ENCODE measurements at places on chromosomes 2 and 18. TPM values are rescaled to one million over a fixed set of nuclear protein-coding genes. Genes with fewer than 3 reads are reported as not detected.

The ITGB6 gene
- total RNA-seq, result 302 TPM

The KCNJ13 gene
- total RNA-seq, result not detected

The SKOR2 gene
- not detected for total RNA-seq

The KLF11 gene
- 34.0 TPM for total RNA-seq

The ZNF385B gene
- total RNA-seq, result 10.9 TPM

The NCK2 gene
- 52.9 TPM for total RNA-seq

The LHCGR gene
- not detected for total RNA-seq

The GAD1 gene
- total RNA-seq, result 1.1 TPM

- H3K36me3 ChIP-seq, result no peaks in the 10 kb centered on the region
- H3K27me3 ChIP-seq, result no peaks in the 10 kb centered on the region
- no peaks in the 10 kb centered on the region for H3K4me1 ChIP-seq
- DNase-seq, result no peak
- no peak overlapping the region for H3K4me3 ChIP-seq
Observed at GRCh38 chr18:48753691-48754090, 197.1 kb downstream of the SMAD7 start.

DNA sequence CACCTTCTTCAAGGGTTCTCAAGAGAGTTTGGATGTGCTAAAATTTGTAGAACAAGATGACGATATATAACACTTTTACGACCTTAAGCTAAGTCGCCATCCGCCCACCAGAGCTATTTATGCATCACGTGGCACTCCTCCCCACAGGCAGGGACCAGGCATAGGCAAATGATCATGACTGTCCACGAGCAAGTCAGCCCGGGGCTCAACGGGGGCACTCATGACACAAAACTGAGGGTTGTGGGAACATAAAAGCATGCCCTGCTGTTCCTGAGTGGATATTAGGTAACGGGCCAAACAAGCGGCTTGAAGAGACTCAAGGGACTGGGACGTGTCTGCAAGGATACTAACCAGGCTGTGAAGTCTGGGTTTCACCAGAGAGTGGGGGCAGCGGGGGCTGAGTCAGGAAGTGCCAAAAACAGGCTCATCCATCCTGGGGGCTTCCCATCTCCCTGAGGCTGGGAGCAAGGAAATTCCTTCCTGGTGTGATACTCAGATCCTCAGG lies 58.1 kb downstream of the FAM178B start:
- H3K4me3 ChIP-seq, result peak overlapping the region; percentile 47
- H3K36me3 ChIP-seq, result no peaks in the 10 kb centered on the region
- H3K4me1 ChIP-seq, result no peaks in the 10 kb centered on the region

GRCh38 chr18:63882333-63883141 lies 5.0 kb upstream of the SERPINB2 start:
- no peak overlapping the region for H3K4me3 ChIP-seq
- no peaks in the 10 kb centered on the region for H3K4me1 ChIP-seq
- H3K36me3 ChIP-seq, result no peaks in the 10 kb centered on the region
- no peaks in the 10 kb centered on the region for H3K27me3 ChIP-seq

- no peak overlapping the region for H3K27ac ChIP-seq
- no peaks in the 10 kb centered on the region for H3K4me1 ChIP-seq
- H3K36me3 ChIP-seq, result no peaks in the 10 kb centered on the region
- DNase-seq, result no peak
Observed at GRCh38 chr18:24306201-24306600, 91.4 kb downstream of the OSBPL1A start.

DNA sequence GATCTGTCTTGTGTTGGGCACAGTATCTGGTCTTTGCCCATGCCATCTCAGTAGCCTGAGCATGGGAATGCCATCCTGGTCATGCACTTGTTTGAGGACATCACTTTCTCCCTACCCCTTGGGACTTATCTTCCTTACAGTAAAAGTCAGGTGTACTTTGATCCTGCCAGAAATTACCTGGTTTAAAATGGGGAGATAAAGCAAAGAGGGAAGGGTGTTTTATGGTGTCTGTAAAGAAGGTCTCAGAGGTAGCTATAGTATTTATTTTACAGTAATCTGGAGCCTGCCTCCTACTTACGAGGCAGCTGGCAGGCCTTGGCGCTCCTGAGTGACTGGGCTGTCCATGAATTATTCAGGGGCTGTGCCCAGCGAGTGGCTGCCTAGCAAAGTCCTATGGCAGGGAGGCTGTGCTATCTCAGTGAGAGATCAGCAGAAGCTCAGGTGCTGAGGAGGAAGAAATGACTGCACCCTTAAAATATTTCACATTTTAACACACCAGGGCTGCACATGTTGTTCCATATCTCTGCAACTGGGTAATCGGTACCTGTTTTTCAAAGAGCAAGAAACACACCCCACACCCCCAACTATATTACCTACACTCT lies 93.9 kb downstream of the SPTBN1 start:
- H3K27me3 ChIP-seq, result no peaks in the 10 kb centered on the region
- H3K27ac ChIP-seq, result peak overlapping the region; percentile 61
- H3K4me3 ChIP-seq, result no peak overlapping the region
- DNase-seq, result peak; percentile 64

DNA sequence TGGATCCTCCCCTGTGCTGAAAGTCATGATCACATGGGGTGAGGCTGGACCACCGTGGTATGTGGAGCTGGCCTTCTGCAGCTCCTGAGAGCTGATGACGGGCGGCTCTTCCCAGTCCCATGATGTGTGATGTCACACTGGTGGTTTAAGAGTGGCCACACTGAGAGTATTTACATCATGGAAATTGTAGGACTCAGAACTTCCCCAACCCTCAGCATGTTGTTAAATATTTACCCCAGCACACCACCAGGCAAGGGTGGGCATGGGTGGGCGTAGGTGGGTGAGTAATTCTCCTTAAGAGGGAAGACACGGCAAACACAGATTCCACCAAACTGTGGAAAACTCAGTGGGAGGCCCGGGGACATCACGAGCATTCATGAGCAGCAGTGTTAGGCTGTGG lies 106.8 kb downstream of the ALPK2 start:
- H3K4me1 ChIP-seq, result peaks cover 7% of the 10 kb centered on the region
- H3K36me3 ChIP-seq, result no peaks in the 10 kb centered on the region
- H3K4me3 ChIP-seq, result no peak overlapping the region
- H3K27me3 ChIP-seq, result no peaks in the 10 kb centered on the region

DNA sequence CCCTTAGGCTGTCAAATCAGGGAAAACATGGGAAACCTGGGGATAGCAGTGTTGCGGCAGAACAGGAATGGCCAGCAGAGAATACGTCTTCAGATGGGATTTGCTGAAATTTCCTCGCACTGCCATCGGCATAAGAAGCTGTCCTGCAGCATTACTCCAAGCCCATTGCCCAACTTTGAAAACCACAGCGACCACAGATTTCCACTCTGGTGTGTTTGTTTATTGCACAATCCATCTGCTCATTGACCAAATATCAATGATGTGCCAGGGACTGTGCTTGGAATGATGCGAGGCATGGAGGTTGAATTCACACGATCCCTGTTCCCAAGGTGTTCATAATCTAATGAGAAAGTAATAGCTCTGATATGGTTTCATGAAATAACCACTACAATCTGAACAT lies 383.3 kb upstream of the MYT1L start:
- no peaks in the 10 kb centered on the region for H3K4me1 ChIP-seq
- no peak overlapping the region for H3K4me3 ChIP-seq
- no peaks in the 10 kb centered on the region for H3K27me3 ChIP-seq
- H3K27ac ChIP-seq, result no peak overlapping the region

- no peak overlapping the region for H3K27ac ChIP-seq
- no peaks in the 10 kb centered on the region for H3K27me3 ChIP-seq
- no peak overlapping the region for H3K4me3 ChIP-seq
- H3K4me1 ChIP-seq, result no peaks in the 10 kb centered on the region
- peak; percentile 78 for DNase-seq
Observed at GRCh38 chr2:234544659-234545611, 48.1 kb upstream of the ARL4C start.

DNA sequence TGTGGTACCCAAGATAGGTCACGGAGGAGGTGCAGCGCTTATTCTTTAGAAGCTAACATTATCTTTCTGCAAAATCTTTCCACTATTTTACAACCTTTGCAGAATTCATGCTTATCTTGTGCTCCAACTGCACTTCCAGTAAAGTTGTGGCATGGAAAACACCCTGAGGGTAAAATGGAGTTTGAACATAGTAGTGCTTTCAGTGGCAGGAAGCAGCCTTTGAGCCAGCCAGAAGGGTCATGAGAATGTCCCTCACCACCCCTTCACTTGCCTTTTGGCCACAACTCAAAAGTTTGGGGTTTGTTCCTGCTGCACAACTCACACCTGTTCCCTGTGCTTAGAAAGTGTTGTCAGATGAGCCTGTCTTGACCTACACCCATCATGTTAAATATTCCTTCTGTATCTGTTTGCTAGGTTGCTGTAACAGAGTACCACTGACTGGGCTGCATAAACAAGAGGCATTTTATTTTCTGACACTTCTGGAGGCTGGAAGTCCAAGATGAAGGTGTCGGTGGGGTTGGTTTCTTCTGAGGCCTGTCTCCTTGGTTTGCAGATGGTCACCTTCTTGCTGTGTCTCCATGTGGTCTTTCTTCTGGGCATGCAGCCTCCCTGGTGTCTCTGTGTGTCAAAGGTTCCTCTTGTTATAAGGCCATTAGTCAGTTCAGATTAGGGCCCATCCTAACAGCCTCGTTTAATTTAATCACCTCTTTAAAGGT lies 194.1 kb downstream of the SMAD7 start:
- no peaks in the 10 kb centered on the region for H3K4me1 ChIP-seq
- no peak overlapping the region for H3K27ac ChIP-seq
- H3K36me3 ChIP-seq, result no peaks in the 10 kb centered on the region
- no peaks in the 10 kb centered on the region for H3K27me3 ChIP-seq
- no peak overlapping the region for H3K4me3 ChIP-seq

DNA sequence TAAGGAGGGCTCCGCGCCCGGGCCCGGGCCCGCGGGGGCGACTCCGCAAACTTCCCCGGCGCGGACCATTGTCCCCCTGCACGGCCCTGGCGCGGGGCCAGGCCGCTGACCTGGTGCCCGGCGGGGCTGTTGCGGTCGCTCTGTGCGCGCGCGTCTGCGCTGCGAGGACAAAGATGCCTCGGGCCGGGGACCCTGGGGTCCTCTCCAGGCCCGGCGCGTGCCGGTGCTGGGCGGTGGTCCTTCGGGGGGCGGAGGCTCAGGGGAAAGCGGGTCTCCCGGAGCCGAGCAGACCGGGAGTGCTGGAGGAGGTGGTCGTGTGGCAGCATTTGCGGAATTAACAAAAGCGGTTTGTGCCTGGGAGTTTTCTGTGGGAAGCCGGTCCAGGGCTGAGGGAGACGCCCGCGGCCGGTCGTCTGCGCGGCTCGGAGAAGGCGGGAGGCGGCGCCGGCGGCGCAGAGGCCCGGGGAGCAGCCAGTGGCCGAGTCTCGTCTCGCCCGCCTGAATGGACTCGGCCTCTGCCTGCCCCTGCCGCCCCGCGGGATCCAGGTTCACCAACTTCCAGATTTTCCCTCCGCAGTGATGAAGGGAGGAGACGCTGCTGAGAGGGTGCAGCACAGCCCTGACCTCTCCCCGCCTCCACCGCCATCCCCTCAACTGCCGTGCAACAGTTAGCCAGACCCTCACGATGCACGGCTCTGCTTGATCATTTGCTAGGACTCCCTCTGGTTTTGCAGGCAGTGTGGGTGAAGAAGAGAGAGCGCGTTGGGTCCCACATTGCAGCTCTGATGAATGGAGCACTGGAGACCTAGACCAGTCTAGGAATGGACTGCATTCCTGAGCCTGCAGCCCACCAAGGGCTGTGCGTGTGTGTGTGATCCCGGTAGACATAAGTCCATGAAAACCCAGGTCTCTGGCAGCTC lies 705 bp downstream of the EFR3B start:
- peak overlapping the region; percentile 50 for H3K4me3 ChIP-seq
- no peaks in the 10 kb centered on the region for H3K27me3 ChIP-seq
- peak overlapping the region; percentile 22 for H3K27ac ChIP-seq
- H3K36me3 ChIP-seq, result no peaks in the 10 kb centered on the region
- peak; percentile 70 for DNase-seq
- H3K4me1 ChIP-seq, result peaks cover 5% of the 10 kb centered on the region

DNA sequence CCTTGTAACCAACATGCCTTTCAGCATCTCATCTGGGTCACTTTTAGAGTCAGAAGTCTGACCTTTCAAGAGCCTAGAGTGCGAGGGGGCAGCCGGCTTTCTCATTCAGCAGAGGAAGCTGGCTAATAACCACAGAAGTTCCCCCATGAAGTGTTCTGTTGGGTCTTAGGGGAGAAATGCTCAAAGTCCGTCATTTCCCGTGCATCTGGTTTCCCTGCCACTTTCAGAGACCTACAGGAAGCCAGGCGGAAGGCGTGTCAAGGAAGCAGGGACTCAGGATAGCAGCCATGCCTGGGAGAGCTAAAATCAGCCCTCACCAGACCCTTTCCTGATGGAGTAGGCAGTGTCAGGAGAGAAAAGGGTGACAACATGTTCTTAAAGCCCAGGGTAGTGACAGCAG lies 301.8 kb upstream of the ID2 start:
- H3K27ac ChIP-seq, result no peak overlapping the region
- H3K4me3 ChIP-seq, result no peak overlapping the region
- H3K4me1 ChIP-seq, result no peaks in the 10 kb centered on the region
- DNase-seq, result no peak

GRCh38 chr18:8969639-8970390 lies 132.7 kb upstream of the NDUFV2 start:
- no peaks in the 10 kb centered on the region for H3K27me3 ChIP-seq
- H3K4me1 ChIP-seq, result no peaks in the 10 kb centered on the region
- H3K27ac ChIP-seq, result no peak overlapping the region
- no peak for DNase-seq

DNA sequence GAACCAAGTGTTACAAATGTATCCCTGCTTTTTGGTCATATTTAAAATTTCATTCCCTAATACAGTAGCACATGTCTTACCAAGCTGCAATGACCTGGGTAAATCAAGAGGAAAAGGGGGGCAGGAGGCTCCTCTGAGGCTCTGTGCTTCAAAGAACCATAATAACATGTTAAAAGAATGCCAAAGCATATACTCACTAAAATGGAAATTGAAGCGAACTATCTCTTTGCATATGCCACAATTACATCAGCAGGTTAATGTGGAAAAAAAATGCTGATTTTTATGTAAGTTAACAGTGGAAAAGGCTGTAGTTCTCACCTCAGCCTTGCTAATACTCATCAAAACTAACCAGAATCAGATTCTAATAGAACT lies 37.5 kb upstream of the NCKAP5 start:
- H3K36me3 ChIP-seq, result no peaks in the 10 kb centered on the region
- no peak overlapping the region for H3K4me3 ChIP-seq
- H3K27me3 ChIP-seq, result no peaks in the 10 kb centered on the region
- no peak overlapping the region for H3K27ac ChIP-seq

DNA sequence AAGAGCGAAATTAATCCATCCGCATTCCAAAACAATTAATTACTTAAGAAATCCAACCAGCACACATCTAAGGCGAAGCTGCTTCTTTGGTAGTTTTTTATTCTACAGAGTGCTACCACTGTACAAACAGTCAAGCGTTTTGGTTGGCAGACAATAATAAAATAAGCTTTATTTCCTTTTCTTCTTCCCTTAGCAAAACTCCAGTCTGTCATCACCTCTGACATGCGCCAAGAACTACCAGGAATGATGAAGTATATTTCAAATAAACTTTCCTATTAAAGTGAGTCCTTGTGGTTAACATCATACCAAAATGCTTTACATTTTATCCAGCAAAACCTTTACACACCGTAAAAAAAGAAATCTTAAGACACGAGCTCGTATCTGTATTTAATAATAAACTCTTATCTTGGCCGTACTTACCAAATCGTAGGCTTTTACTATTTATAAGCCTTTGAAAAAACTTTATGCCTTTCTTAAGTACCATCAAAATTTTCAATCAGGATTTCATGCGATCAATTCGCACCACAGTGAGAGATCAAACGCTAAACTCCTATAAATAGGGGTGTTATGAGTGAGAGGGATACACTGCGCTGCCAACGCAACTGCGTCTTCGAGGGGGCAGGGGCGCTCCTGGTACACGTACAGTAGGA lies 1.3 kb downstream of the ATL2 start:
- DNase-seq, result no peak
- H3K4me1 ChIP-seq, result peaks cover 5% of the 10 kb centered on the region
- no peaks in the 10 kb centered on the region for H3K36me3 ChIP-seq
- H3K27ac ChIP-seq, result peak overlapping the region; percentile 93

- no peak overlapping the region for H3K27ac ChIP-seq
- no peak overlapping the region for H3K4me3 ChIP-seq
- H3K36me3 ChIP-seq, result peaks cover 4% of the 10 kb centered on the region
- H3K4me1 ChIP-seq, result peaks cover 3% of the 10 kb centered on the region
Observed at GRCh38 chr2:11773747-11774525, 27.5 kb downstream of the LPIN1 start.

Measured in kidney (tissue), 22 donors.